ENCODE measurements at places on chromosomes 7 and 10. TPM values are rescaled to one million over a fixed set of nuclear protein-coding genes. Genes with fewer than 3 reads are reported as not detected.
A peak's percentile ranks its signal among the peaks of the same experiment; 100 is the strongest.

Gene IQCE
- 7.8 TPM for total RNA-seq

Gene TMEM130
- not detected for total RNA-seq

Gene NPFFR1
- total RNA-seq, result not detected

Gene HOXA3
- not detected for total RNA-seq

Gene TMEM176A
- total RNA-seq, result 0.79 TPM

Gene GTPBP4
- 44.9 TPM for total RNA-seq

GRCh38 chr10:21100871-21101514 is 203.9 kb upstream of the NEBL start:
- no peaks in the 10 kb centered on the region for H3K27me3 ChIP-seq
- no peak for DNase-seq
- H3K36me3 ChIP-seq, result no peaks in the 10 kb centered on the region
- no peak overlapping the region for H3K27ac ChIP-seq
- H3K4me1 ChIP-seq, result no peaks in the 10 kb centered on the region
- H3K4me3 ChIP-seq, result no peak overlapping the region

- no peaks in the 10 kb centered on the region for H3K4me1 ChIP-seq
- no peaks in the 10 kb centered on the region for H3K36me3 ChIP-seq
- no peaks in the 10 kb centered on the region for H3K27me3 ChIP-seq
- DNase-seq, result no peak
- no peak overlapping the region for H3K27ac ChIP-seq
These were observed 62.2 kb upstream of the ADCY1 start for GRCh38 chr7:45511721-45512597.

DNA sequence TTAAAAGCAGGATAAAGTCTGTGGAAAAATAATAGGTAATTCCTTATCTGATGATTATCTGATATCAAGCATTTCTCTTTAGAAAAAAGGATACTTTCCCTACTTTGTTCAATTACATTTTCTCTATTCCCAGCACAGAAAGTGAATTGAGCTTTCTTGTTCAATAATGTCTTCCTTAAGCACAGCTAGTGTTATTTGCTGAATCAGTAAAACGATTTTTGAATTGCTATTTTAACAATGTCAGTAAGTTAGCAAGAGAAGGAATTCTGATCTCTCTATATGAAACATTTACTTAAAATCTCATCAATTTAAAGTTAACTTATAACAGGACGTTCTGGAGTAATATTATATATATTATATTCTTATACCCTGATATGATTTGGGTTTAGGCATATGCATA is 337.2 kb upstream of the ANKRD30A start:
- H3K36me3 ChIP-seq, result no peaks in the 10 kb centered on the region
- no peaks in the 10 kb centered on the region for H3K4me1 ChIP-seq
- H3K27me3 ChIP-seq, result no peaks in the 10 kb centered on the region
- no peak overlapping the region for H3K4me3 ChIP-seq

DNA sequence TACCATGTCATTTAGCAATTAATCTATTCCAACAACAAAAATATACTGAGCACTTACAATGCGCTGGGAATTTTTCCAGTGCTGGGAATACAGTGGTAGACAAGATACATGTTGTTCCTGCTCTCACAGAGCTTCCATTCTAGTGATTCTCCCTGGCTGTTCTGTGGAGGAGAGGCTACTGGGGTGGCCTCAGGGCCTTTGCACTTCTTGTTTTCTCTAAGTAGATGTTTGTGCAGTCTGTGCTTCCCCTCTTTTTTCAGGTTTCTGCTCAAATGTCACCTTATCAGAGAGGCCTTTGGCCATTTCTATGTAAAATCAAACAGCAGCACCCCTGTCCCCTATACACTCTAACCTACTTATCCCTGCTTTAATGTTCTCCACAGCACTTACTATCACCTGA is 24.7 kb downstream of the OSBPL3 start:
- no peaks in the 10 kb centered on the region for H3K4me1 ChIP-seq
- H3K4me3 ChIP-seq, result no peak overlapping the region
- H3K27me3 ChIP-seq, result no peaks in the 10 kb centered on the region
- no peak overlapping the region for H3K27ac ChIP-seq
- no peaks in the 10 kb centered on the region for H3K36me3 ChIP-seq
- no peak for DNase-seq

GRCh38 chr7:135160858-135161653 is 9.5 kb downstream of the CYREN start:
- no peak for DNase-seq
- H3K27ac ChIP-seq, result no peak overlapping the region
- peaks cover 30% of the 10 kb centered on the region for H3K36me3 ChIP-seq

GRCh38 chr7:99143853-99144672 is at the start of gene SMURF1:
TSS of gene SMURF1 (minus strand) at chr7:99144108. CDS start at chr7:99143780, 328 bp downstream.
- peak within 1 kb of the TSS; percentile 94 for H3K4me3 ChIP-seq
- DNase-seq, result peak; percentile 68
- H3K36me3 ChIP-seq, result no peaks in the 10 kb centered on the region
- peaks cover 13% of the 10 kb centered on the region for H3K4me1 ChIP-seq
- peaks cover 6% of the 10 kb centered on the region for H3K27me3 ChIP-seq

GRCh38 chr10:102269017-102269416 is 23.7 kb downstream of the GBF1 start:
- no peaks in the 10 kb centered on the region for H3K4me1 ChIP-seq
- no peak overlapping the region for H3K4me3 ChIP-seq
- DNase-seq, result no peak
- H3K27me3 ChIP-seq, result no peaks in the 10 kb centered on the region

DNA sequence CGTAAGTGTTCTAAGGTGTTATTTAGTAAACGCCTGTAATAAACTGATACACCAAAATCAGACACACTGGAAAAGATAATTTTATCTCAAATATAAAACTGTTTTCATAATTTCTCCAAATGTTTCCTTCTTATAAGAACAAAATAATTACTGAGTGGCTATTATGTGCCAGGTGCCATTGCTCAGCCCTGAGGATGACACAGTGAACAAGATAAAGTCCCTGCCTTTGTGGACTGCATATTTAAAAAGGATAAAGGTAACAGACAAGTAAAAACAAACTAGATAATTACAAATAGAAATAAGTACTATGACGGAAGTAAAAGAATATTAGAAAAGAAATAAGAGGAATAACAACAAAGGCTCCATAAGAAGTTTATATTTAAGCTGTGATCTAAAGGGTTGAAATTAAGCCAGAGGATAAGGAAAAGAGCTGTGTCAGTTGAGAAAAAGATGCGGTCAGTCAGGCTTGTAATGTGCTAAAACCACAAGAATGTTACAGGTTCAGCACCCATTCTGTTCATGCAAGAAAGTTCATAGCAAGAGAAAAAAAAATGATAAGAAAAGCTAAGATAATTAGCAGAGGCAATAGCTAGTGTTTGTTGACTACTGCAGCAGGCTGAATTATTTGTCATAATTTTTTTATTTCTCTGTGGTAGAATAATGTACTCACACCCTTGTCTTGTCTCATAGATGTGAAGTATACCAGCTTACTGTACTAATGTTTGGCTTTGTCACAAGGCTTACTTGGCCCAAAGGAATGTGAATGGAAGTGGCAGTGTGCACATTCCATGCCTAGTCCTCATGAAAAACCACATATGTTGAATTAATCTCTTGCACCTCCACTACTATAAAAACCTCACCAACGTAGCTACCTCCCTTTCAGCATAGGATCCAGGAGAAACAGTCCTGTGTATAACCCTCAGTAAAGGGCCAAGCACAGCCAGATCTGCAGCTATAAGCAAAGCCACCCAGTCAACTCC is 75.1 kb downstream of the CRPPA start:
- no peaks in the 10 kb centered on the region for H3K27me3 ChIP-seq
- DNase-seq, result no peak
- H3K4me3 ChIP-seq, result no peak overlapping the region
- H3K36me3 ChIP-seq, result no peaks in the 10 kb centered on the region
- H3K27ac ChIP-seq, result no peak overlapping the region

DNA sequence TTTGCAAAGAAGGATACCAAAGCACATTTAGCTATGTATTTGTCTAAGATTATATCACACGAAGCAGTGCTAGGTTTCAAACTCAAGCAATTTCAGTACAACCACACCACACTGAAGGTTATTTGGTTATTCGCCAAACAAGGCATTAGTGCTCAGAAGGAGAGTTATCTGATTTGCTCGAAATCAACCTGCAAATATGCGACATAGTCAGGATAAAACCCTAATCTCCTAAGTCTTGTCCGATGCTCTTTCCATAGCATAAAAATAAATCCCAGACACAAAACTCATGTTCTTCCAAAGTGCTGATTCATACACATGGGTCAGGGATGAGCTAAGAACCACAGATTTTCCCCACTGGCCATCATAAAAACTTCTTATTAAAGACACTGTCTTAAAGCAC is 1288.0 kb upstream of the SORCS1 start:
- H3K27ac ChIP-seq, result no peak overlapping the region
- no peak for DNase-seq
- no peaks in the 10 kb centered on the region for H3K36me3 ChIP-seq
- no peaks in the 10 kb centered on the region for H3K4me1 ChIP-seq

- H3K4me3 ChIP-seq, result no peak overlapping the region
- no peaks in the 10 kb centered on the region for H3K36me3 ChIP-seq
- H3K27ac ChIP-seq, result no peak overlapping the region
- no peaks in the 10 kb centered on the region for H3K4me1 ChIP-seq
- peaks cover 6% of the 10 kb centered on the region for H3K27me3 ChIP-seq
These were observed 19.0 kb upstream of the ABCB4 start for GRCh38 chr7:87494454-87494853.

DNA sequence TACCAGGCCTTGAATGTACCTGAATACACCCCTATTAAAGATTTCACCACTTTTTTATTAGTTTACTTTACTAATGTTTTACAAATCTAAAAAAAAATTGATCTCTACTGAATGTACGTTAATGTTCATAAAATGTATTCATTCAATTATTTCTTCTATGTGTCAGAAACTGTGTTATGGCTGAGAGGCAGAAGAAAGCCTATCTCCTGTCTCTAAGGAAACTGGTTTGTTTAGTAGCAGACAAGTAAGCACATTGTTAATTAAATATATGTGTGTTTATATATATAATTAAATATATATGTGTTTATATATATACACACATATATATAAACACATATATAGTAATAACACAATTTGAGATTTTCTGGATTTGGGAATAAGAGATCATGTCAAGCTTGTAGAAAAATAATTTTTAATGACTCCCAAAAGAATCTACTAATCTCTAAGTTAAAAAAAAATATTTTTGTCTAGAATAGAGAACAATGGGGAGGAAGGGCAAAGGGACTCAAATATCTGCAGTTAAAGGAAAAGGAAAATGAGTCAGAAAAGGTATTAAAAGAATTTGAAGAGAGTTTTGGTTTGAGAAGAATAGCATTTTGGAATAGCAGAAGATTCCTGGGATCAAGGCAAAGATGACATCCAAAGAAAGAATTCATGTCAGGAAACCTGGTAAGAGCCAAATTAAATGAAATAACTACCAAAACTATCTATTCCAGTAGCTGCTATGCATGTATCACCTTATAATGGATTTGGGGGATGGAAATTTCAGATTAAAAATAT is 92.1 kb downstream of the CH25H start:
- H3K27ac ChIP-seq, result no peak overlapping the region
- no peaks in the 10 kb centered on the region for H3K27me3 ChIP-seq
- no peaks in the 10 kb centered on the region for H3K4me1 ChIP-seq
- no peak overlapping the region for H3K4me3 ChIP-seq

- DNase-seq, result no peak
- no peaks in the 10 kb centered on the region for H3K27me3 ChIP-seq
- H3K27ac ChIP-seq, result no peak overlapping the region
- no peaks in the 10 kb centered on the region for H3K36me3 ChIP-seq
These were observed 75.2 kb upstream of the CELF2 start for GRCh38 chr10:10942441-10942840.

- H3K27ac ChIP-seq, result no peak overlapping the region
- no peaks in the 10 kb centered on the region for H3K4me1 ChIP-seq
- H3K36me3 ChIP-seq, result no peaks in the 10 kb centered on the region
- no peak for DNase-seq
These were observed 150.4 kb downstream of the ETV1 start for GRCh38 chr7:13839063-13839462.

DNA sequence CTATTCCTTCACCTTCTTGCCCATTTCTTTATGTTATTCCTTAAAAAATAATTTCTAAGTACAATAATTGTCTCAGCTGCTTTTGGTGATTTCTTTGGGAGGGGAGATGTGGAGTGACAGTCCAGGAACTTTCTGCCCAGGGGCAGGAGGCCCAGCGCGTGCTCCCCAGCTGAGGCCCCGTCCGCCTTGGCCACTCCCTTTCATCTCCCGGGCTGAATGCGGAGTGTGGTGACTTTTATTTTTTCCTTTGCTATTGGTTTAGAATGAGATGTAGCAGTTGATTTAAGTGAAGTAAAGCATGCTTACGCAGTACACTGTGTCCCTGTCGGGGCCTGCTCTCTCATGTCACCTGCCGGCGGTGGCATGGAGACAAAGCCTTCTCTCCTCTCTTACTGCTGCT is 141.6 kb downstream of the MGMT start:
- no peak overlapping the region for H3K4me3 ChIP-seq
- no peak for DNase-seq
- no peak overlapping the region for H3K27ac ChIP-seq
- H3K27me3 ChIP-seq, result no peaks in the 10 kb centered on the region
- H3K36me3 ChIP-seq, result no peaks in the 10 kb centered on the region

GRCh38 chr10:28090506-28090905 is 91.6 kb upstream of the ODAD2 start:
- H3K4me1 ChIP-seq, result no peaks in the 10 kb centered on the region
- H3K27me3 ChIP-seq, result no peaks in the 10 kb centered on the region
- no peak for DNase-seq
- H3K4me3 ChIP-seq, result no peak overlapping the region
- peaks cover 25% of the 10 kb centered on the region for H3K36me3 ChIP-seq
- no peak overlapping the region for H3K27ac ChIP-seq

- no peak overlapping the region for H3K4me3 ChIP-seq
- no peaks in the 10 kb centered on the region for H3K36me3 ChIP-seq
- DNase-seq, result no peak
- H3K27ac ChIP-seq, result no peak overlapping the region
- no peaks in the 10 kb centered on the region for H3K4me1 ChIP-seq
- no peaks in the 10 kb centered on the region for H3K27me3 ChIP-seq
These were observed 221.5 kb upstream of the GHITM start for GRCh38 chr10:83917537-83918506.

- no peak for DNase-seq
- H3K36me3 ChIP-seq, result no peaks in the 10 kb centered on the region
- no peaks in the 10 kb centered on the region for H3K27me3 ChIP-seq
- H3K4me3 ChIP-seq, result no peak overlapping the region
- no peaks in the 10 kb centered on the region for H3K4me1 ChIP-seq
These were observed 11.1 kb upstream of the TCF7L2 start for GRCh38 chr10:112938808-112939482.

- peaks cover 24% of the 10 kb centered on the region for H3K4me1 ChIP-seq
- no peak overlapping the region for H3K4me3 ChIP-seq
- no peak overlapping the region for H3K27ac ChIP-seq
- H3K36me3 ChIP-seq, result no peaks in the 10 kb centered on the region
These were observed 9.9 kb downstream of the RHEB start for GRCh38 chr7:151509670-151510333.

DNA sequence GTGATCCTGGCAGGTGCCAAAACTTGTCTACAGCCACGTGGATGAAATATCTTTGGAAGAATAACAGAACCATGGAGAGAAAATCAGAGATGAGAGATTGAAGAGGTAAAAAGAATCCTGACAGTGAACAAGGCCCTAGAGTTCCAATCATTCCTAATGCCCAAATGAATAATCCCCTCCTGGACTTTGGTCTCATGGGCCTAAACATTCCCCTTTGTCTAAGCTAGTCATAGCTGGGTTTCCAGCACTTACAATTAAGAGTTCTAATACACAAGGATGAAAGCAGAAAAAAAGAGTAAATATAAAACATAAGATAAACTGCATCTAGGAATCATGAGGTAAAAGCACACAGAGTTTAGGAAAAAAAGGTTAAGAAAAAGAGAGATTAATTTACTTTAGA is 40.2 kb downstream of the ARHGAP12 start:
- H3K27ac ChIP-seq, result no peak overlapping the region
- no peaks in the 10 kb centered on the region for H3K36me3 ChIP-seq

GRCh38 chr7:141203586-141203985 is 129.7 kb downstream of the TMEM178B start:
- DNase-seq, result no peak
- H3K36me3 ChIP-seq, result no peaks in the 10 kb centered on the region
